ENCODE measurements at places on chromosomes 3 and 15. TPM values are rescaled to one million over a fixed set of nuclear protein-coding genes. Genes with fewer than 3 reads are reported as not detected.

- no peak for DNase-seq
- no peak overlapping the region for H3K4me3 ChIP-seq
- H3K36me3 ChIP-seq: peaks cover 9% of the 10 kb centered on the region
- no peaks in the 10 kb centered on the region for H3K4me1 ChIP-seq
- H3K27me3 ChIP-seq: no peaks in the 10 kb centered on the region
Measured at GRCh38 chr15:62816342-62817069, 226.0 kb upstream of the TPM1 start.

- H3K36me3 ChIP-seq: no peaks in the 10 kb centered on the region
- DNase-seq: no peak
- H3K27ac ChIP-seq: no peak overlapping the region
Measured at GRCh38 chr3:124587053-124587408, 143.2 kb upstream of the UMPS start.

CACNA2D2 gene
- total RNA-seq: 6.2 TPM

- no peak overlapping the region for H3K27ac ChIP-seq
- H3K36me3 ChIP-seq: no peaks in the 10 kb centered on the region
- no peaks in the 10 kb centered on the region for H3K27me3 ChIP-seq
- DNase-seq: no peak
- H3K4me1 ChIP-seq: peaks cover 5% of the 10 kb centered on the region
Measured at GRCh38 chr3:33786565-33787327, 11.7 kb upstream of the PDCD6IP start.

All from right atrium auricular region (tissue), 2 donors.